ENCODE measurements at places on chromosomes 1 and 21.

GRCh38 chr1:9115351-9116205 lies 13.3 kb downstream of the GPR157 start:
- DNase-seq, result no peak

DNA sequence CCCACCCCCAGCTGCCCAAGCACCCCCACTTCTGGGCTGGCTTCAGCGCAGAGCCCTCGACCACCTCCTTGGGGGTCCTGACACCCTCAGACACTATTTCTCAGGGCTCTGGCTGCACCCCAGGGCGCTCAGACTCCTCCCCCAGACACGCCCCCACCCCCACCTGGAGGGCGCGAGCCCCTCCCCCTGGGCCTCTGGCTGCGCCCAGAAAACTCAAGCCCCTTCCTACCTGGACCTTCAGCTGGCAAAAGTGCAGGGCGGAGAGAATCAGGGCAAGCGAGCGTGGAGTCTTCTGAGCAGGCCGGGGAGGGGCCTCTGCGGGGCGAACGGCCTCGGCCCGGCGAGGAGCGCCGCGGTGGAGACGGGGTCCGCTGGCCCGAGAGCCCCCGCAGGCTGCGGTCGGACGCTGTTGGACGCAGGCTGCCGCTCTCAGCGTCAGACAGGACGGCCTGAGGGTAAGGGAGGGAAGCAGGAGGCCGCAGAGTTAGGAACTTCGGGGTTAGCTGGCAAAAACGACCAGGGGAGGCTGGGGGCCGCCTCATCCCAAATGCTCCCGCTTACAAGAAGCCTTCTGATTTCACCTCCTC lies 17.4 kb upstream of the NBPF1 start:
- DNase-seq, result no peak

- no peak for DNase-seq
Measured at GRCh38 chr1:181635110-181635509, 151.8 kb downstream of the CACNA1E start.

GRCh38 chr1:88891951-88892340 lies 579 bp upstream of the GTF2B start:
- no peak for DNase-seq

DNA sequence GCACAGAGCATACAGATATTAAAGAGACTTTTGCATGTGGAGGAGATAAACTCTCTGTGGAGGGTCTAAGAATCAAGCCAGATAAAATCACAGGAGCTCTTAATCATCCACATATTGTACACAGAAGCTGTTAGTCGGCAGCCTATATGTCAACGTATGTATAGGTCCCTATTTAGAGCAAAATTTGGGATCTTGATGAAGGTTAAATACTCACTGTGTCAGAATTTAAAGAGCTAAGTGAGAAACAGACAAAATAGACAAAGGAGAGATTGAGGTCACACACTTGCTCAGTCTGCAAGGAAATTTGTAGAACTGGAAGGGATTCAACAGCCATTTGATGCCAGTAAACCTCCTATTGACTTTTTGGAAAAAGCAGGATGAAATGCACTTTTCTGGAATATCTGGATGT lies 4.1 kb upstream of the IRF2BP2 start:
- no peak for DNase-seq

- no peak for DNase-seq
Measured at GRCh38 chr1:209527993-209528717, 55.4 kb upstream of the CAMK1G start.

- no peak for DNase-seq
Measured at GRCh38 chr1:210754878-210755665, 378.9 kb downstream of the KCNH1 start.

DNA sequence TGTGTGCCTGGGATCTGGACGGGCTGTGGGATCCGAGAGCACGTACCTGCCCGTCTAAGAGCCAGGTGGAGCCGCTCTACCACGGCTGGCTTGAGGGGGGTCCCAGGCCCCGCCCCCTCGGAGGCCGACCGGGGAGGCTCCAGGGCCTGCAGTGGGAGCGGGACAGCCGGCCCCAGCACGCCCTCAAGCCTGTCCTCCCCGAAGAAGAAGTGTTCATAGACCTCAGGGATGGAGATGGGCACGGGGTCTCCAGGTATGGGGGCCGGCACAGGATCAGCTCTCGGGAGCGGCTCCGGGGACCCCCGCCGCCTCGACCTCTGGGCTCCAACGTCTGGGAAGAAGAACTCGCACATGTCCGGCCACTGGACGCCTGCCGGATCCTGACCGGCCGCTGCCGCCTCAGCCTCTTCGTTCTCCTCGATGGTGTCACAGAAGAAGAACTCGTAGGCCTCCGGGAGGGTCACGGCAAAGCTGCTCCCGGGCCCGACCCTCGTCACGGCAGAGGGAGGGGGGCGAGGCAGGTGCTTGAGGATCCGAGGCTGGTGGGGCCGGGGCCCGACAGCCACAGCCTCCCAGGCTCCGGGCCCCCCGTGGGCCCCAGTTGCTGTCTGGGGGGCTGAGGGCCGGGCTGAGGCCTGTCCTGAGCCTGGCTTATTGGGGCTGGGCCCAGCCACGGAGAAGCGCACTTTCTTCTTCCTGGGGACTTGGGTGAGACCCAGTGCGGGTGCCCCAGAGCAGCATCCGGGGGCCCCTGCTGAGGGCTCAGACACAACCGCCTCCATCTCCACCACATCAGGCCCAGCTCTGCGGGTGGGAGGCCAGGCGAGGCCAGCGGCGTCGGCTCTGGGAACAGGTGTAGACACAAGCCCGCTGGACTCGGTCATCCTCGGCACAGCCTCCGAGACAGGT lies 2.8 kb downstream of the PERM1 start:
- no peak for DNase-seq

DNA sequence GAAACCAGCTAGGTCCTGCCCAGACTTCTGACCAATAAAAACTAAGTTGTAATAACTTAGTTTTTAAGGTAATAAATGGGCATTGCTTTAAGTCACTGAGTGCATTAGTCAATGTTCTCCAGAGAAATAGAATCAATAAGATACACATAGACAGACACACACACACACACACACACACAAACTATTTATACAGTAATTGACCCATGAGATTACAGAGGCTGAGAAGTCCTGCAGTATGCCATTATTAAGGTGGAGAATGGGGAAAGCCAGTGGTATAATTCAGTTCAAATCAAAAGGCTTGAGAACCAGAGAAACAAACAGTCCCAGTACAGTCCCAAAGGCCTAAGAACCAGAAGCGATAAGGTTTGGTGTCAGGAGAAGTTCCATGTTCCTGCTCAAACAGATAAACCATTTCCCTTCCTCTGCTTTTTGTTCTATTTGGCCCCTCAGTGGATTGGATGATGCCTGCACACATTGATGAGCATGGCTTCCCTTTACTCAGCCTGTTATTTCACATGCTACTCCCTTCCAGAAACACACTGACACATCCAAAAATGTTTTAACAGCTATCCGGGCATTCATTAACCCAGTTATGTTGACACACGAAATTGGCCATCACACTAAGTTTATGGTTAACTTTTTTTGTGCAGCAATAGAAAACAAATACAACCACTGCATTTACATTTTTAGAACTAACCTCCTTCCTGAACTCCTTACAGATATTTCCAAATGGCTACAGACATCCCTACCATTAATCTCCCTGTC lies 828.2 kb upstream of the NCAM2 start:
- no peak for DNase-seq

DNA sequence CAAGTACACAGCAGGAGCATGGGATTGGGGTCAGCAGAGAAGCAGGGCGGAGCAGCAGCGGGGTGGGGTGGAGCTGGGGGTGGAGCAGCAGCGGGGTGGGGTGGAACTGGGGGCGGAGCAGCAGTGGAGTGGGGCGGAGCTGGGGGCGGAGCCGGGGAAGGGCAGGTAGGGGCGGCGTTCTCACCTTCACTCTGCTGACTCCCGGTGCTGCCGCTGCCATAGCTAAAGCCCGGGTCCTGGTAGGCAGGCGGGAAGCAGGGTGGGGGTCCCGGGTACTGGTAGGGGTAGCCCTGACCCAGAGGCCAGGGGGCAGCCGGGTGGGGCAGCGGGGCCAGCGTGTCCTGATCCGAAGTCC lies 6.7 kb downstream of the TAS1R3 start:
- peak; percentile 77 for DNase-seq

DNA sequence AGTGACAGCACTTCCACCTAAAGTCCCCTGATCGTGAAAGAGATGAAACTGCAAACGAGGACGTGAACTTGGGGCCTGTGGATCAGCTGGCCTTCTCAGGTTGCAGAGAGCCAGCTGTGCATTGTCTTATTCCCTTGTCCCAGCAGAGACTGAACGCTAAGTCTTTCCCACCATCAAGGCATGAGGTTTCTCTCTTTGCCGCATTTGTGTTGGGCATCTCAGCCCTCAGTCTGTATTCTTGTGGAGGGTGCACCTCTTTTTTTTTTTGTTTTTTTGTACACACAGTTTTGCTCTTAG lies 71.4 kb downstream of the KIF26B start:
- DNase-seq, result no peak

DNA sequence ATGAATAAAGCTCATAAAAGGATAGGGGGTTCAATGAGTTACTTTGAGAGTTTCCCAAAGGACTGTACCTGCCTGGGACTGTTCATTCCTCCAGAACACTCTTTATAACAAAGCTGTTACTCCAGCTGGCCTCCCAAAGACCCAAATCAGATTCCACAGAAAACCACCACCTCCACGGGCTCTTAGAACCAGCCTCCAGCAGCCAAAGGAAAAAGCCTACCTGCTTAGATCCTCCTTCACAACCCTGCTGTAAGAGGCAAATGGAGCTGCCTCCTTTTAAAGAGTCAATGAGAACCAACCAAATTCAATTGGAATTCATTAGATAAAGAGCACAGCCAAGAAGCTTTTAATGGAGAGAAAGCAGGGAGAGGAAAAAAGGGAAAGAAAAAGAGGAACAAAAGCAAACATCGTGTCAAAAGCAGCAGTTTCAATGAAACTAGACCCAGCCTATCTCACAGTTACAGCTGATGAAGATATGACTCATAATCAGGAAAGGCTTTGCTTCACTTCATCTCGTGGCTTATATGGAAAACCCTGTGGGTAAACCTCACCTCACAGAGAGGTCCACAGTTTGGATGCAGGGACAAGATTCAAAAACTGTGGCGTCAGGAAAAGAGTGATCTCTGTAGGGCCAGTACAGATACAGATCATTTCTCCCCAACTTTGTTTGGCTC lies 27.8 kb upstream of the FMO4 start:
- DNase-seq, result no peak

GRCh38 chr1:52195161-52195560 lies 53.3 kb downstream of the ZFYVE9 start:
- DNase-seq, result no peak

All from GM10248 (cell line).